H9 (cell line): ENCODE measurements at places on chromosomes 13 and 19.
A peak's percentile ranks its signal among the peaks of the same experiment; 100 is the strongest.

- DNase-seq, result no peak
Observed at GRCh38 chr13:23322353-23323336, 110.9 kb downstream of the SACS start.

DNA sequence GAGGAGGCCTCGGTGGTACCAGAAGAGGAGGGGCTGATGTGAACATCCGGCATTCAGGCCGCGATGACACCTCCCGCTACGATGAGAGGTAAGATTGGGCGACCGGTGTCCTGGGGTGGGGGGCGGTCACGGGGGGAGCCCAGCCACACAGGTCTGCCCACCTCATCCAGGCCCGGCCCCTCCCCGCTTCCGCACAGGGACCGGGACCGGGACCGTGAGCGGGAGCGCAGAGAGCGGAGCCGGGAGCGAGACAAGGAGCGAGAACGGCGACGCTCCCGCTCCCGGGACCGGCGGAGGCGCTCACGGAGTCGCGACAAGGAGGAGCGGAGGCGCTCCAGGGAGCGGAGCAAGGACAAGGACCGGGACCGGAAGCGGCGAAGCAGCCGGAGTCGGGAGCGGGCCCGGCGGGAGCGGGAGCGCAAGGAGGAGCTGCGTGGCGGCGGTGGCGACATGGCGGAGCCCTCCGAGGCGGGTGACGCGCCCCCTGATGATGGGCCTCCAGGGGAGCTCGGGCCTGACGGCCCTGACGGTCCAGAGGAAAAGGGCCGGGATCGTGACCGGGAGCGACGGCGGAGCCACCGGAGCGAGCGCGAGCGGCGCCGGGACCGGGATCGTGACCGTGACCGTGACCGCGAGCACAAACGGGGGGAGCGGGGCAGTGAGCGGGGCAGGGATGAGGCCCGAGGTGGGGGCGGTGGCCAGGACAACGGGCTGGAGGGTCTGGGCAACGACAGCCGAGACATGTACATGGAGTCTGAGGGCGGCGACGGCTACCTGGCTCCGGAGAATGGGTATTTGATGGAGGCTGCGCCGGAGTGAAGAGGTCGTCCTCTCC is 6.3 kb upstream of the LIN7B start:
- no peak for DNase-seq

- DNase-seq, result peak; percentile 70
Observed at GRCh38 chr19:46221981-46222610, 7.4 kb upstream of the IGFL1 start.

DNA sequence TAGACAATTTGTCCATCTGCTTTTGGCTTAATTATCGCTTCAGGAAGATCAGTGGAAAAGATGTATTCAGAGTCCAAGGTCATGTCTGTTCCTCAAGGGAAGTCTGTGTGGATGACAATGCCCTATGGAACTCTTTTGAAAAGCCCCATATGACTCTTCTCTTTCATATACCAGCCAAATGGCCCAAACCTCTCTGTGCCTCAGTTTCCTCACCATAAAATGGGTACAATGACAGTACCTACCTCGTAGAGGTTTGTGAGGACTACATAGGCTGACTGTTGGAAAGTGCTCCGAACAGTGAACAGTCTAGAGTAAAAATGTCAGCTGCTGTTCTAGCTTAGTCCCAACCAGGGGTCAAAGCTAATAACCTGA is 104.6 kb downstream of the COL4A2 start:
- no peak for DNase-seq

DNA sequence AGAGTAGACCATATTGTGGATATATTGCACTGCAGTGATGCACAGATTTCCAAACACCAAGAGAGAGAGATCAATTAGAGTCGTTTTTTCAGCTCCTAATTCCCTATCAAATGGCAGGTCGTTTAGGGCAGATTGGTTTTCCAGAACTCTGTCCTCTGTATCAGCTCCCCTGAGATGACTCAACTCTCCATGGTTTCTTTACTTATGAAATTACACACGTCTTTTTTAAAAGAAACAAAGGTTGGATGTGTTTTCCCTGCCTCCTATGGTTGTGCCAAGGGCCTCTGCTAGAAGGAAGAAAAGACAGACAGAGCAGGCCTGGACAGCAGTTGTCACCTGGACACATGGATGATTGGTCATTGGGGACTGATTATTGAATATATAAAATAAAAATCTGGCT is 478.1 kb upstream of the NBEA start:
- no peak for DNase-seq
